ENCODE measurements at places on chromosomes 2 and 18. TPM values are rescaled to one million over a fixed set of nuclear protein-coding genes. Genes with fewer than 3 reads are reported as not detected.

The RAB6C gene
- total RNA-seq, result not detected

The ST6GAL2 gene
- total RNA-seq, result 0.34 TPM

The IMPACT gene
- total RNA-seq, result 97.2 TPM

The LIPG gene
- 57.8 TPM for total RNA-seq

The MROH2A gene
- total RNA-seq, result not detected

The GMCL1 gene
- total RNA-seq, result 13.2 TPM

The CPO gene
- total RNA-seq, result not detected

The CCT4 gene
- 176 TPM for total RNA-seq

The MSGN1 gene
- total RNA-seq, result not detected

The SOWAHC gene
- 25.6 TPM for total RNA-seq

The DPP4 gene
- total RNA-seq, result not detected

The BUB1 gene
- total RNA-seq, result 25.5 TPM

The CAVIN2 gene
- 16.4 TPM for total RNA-seq

DNA sequence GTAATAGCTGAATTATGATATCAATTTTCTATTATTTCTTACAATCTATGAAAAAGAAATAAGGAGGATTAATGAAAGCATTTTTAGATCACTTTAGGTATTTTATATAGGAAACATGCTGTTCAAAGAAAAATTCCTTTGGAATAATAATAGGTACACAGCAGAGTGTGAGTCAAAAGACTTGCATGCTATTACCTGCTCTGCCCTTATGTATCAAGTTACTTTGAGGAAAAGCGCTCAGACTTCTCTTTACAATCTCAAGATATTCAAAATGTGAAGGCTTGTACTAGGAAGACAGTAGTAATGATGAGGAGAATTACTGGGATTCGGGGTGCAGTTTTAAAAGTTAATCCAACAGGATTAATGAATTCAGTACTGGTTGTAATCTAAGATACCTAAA is 29.1 kb upstream of the RNU4ATAC start:
- peak; percentile 39 for DNase-seq

- DNase-seq, result no peak
These were observed 124.9 kb upstream of the PXDN start for GRCh38 chr2:1869248-1869647.

- no peak for DNase-seq
These were observed 761 bp upstream of the CHRND start for GRCh38 chr2:232525199-232525598.

DNA sequence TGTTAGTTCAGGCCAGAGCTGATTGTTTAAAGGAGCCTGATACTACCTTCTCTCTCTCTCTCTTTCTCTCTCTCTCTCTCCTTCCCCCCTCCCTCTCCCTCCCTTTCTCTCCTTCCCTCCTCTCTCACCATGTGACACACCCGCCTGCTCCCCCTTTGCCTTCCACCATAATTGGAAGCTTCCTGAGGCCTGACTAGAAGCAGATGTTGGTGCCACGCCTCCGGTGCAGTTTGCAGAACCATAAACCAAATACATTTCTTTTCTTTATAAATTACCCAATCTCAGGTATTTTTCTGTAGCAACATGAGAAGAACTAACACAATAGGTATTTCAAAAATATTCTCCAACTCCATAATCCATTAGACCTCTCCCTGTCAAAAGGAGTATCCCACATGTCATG is 62.4 kb downstream of the ANKRD62 start:
- no peak for DNase-seq

DNA sequence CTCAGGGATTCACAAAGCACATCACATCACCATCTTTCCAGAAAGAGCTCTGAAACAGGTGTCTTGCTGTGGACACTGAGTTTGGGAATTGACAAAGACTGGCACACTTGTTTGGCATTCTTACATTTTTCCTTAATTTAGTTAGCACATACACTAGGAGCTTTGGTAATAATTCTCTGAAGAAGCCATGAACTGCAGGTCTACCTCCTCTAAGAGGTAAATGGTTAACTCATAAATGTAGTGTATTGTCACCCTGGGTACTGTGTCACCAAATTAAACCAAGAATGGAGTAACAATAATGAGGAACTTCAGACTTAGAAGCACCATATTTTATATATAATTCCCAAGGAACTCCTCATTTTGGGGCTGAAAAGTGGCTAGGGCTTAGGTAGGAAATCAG is 22.6 kb downstream of the EIF4E2 start:
- no peak for DNase-seq

- DNase-seq, result no peak
These were observed 25.4 kb upstream of the SOX11 start for GRCh38 chr2:5666798-5667197.

DNA sequence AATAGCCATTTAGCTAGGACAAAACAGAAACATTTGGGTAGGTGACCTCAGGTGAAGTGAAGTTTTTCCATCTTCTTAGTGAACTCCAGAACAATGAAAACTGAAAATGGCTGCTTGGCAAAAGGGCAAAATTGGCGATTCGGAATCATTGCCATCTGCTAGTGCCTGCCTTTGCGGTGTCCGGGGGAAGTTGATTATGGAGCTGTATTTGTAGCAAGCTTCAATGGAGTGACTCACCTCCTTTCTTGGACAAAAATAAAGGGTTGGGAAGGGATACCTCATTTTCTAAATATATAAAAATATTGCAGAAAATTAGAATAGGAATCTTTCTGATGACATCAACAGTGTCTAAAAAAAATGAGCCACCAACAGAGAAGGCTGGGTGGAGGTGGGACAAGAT is 460.5 kb downstream of the TGIF1 start:
- DNase-seq, result no peak

DNA sequence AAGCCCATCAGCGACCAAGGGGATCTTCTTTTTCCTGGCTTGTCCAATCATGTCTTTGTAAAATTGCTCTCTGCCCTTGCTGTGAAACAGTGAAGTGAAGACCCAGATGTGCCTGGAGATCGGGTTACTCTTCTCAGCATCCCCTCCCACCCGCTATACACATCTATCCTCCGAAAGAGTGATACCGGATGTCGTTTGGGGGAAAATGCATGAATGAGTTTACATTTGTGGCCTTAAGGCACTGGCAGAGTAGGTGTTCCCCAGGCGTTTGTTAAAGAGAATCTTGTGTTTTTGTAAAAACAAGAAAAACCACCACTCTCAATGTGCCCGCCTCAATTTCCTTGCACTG is 528.3 kb downstream of the CMPK2 start:
- no peak for DNase-seq

GRCh38 chr2:239586651-239587310 is 186.0 kb upstream of the HDAC4 start:
- DNase-seq, result no peak

DNA sequence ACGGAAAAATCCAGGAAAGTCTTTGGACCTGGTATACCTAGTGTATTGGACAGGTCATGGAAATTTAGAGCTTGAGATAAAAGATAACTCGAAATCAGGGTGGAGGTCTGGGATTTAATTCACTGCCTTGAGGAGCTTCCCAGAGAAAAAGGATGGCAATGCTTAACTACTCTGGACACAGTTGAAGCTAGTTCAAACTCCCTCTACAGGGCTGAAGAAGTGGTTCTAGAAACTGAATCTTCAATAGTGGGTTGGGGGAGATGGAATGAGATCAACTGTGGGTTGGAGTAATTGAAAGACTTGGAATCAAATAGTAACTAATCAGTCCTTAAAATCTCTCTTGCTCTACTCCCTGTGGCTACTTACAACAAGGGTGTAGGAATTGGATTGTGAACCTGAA is 600.1 kb downstream of the IRS1 start:
- DNase-seq, result no peak

GRCh38 chr2:148614322-148615049 is 30.1 kb upstream of the EPC2 start:
- DNase-seq, result peak; percentile 50

- no peak for DNase-seq
These were observed 2.7 kb downstream of the NCL start for GRCh38 chr2:231461516-231461971.

GRCh38 chr2:197258580-197258979 is 52.0 kb downstream of the ANKRD44 start:
- no peak for DNase-seq

GRCh38 chr18:14949800-14950664 is 202.1 kb downstream of the ANKRD30B start:
- DNase-seq, result no peak

GRCh38 chr2:241577413-241578122 is 19.0 kb downstream of the BOK start:
- no peak for DNase-seq

GRCh38 chr2:37851428-37851827 is 73.7 kb upstream of the RMDN2 start:
- DNase-seq, result no peak

GRCh38 chr18:79950515-79951341 is 725 bp downstream of the SLC66A2 start:
- no peak for DNase-seq

DNA sequence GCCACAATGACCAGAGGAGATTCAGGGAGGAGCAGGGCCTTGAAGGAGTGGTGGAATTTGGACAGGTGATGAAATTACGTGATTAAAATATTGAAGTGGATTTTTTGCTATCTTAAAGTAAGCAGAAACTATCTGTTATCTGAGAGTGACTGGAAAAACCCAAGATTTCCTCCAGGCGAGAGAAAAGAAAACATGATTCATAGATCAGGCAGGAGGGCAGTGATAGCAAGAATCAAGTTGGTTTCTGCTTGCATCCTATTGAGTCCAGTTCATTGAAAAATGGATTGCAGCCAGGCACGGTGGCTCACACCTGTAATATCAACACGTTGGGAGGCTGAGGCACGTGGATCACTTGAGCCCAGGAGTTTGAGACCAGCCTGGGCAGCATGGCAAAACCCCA is 127.8 kb downstream of the NXPH2 start:
- no peak for DNase-seq

GRCh38 chr18:11607906-11608305 is 1.5 kb upstream of the SLC35G4 start:
- DNase-seq, result no peak
